Right lung (tissue), 10 donors: ENCODE measurements at places on chromosomes 2 and 18.

- no peak for DNase-seq
Measured at GRCh38 chr2:64622443-64623241, 31.1 kb downstream of the SERTAD2 start.

- no peak for DNase-seq
Measured at GRCh38 chr18:55302167-55302833, 285.7 kb downstream of the TCF4 start.

DNA sequence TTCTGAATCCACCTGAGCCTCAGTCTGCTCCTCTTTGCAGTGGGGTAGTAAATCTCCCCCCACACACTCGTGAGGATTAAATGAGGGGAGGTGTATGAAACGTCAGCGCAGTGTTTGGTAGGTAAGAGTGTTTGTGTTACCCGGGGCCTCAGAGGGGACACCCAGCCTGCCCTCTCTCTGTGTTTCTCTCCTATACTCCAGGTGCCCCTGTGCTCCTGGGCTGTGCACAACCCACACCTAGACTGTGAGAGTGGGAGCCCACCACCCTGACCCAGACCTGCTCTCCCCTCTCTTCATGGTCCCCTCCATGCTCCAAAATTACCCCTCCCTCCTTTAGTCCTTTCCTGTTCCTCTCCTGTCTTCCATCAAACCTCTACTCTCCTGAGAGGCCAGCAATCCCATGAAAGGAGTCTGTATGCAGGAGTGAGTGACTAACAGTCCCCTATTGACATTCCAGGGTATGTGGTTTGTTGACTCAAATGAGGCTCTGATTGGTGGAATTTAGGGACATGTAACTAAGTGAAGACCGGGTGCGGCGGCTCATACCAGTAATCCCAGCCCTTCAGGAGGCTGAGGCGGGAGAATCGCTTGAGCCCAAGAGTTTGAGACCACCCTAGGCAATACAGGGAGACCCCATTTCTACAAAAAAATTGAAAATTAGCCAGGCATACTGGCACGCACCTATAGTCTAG lies 10.4 kb downstream of the CIB4 start:
- no peak for DNase-seq

DNA sequence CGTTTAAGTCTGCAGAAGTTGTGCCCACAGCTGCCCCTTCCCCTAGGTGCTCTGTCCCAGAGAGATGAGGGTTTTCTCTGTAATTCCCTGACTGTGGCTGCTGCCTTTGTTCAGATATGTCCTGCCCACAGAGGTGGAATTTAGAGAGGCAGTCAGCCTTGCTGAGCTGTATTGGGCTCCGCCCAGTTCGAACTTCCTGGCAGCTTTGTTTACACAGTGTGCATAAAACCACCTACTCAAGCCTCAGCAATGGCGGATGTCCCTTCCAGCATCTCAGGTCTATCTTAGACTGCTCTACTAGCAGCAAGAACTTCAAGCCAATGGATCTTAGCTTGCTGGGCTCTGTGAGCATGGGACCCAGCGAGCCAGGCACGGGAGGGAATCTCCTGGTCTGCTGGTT lies 48.1 kb downstream of the LHCGR start:
- no peak for DNase-seq

DNA sequence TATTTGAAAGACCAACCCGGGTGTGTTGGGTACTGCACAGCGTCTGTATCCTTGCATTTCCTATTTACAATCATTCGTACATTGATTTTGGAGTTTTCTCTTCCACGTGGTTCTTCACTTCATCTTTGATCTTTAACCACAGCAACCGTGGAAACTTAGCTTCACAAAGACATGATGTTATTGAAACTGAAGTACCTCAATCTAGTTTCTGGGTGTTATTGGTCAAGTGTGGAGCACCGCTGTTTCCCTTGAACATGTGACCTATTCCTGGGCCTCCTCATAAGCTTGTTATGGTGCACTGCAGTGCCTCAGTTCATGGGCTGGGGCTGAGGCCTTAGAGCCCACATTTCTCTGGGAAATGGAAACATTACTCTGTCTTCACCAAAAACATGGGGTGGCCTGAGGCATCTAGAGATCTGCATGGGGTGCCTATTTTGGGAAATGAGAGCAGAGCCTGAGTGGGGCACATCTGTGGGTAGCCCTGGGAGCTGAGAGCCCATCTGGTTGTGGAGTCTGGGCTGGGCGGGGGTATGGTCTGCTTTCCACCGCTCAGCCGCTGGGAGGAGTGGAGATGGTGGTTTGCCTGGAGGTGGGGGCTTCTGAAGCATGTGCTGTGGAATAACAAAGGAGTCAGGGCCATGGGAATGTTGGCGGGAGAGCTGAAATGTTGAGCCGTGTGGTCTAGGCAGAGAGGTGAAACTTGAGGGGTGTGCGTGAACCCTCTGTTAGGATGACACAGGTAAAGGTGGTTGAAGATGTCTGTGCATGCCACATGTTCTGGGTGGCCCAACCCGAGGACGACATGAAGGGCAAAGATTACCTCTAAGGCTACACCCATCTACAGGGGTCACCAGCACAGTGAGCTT lies 37.4 kb downstream of the ZNF236 start:
- DNase-seq: no peak

DNA sequence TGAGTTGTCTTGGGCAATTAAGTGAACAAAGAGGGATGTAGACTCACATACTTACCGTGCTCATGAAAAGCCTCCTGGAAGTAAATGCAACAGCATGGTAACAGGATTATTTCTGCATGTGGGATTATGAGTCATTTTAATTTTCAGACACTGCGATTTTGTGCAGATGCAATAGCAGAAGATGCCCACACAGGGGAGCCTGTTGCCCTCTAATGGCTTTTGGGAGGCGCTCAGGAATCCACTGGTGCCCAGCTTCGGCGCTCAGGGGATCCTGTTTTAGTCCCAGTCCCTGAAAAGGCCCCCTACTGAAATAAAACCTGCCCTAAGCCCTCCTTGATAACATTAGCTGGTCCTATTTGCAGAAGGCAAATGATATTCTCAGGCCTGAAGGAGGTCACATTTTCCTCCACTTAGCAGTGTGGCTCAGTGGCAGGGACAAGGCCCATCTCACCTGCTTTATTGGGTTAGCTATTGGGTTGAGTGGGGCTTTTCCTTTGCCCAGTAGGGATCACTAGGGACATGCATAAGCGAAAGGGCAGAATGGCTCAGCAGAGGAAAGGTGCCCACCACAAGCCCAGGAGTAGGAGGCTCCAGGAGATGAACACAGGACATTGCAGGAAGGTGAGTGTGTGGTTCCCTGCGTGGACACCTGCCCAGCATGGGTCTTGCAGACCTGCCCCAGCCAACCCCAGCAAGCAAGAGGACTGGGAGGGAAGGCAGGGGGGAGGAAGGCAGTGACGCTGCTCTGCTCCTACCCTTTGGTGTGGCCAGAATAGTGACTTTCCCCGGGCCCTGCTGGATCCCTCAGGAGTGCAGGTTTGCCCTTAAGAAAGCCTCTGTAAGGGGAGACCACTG lies 26.5 kb upstream of the KCNS3 start:
- DNase-seq: peak; percentile 41

GRCh38 chr18:30763902-30764350 lies 278.6 kb downstream of the DSC3 start:
- DNase-seq: peak; percentile 8

GRCh38 chr18:27848336-27848735 lies 328.6 kb downstream of the CDH2 start:
- DNase-seq: no peak

DNA sequence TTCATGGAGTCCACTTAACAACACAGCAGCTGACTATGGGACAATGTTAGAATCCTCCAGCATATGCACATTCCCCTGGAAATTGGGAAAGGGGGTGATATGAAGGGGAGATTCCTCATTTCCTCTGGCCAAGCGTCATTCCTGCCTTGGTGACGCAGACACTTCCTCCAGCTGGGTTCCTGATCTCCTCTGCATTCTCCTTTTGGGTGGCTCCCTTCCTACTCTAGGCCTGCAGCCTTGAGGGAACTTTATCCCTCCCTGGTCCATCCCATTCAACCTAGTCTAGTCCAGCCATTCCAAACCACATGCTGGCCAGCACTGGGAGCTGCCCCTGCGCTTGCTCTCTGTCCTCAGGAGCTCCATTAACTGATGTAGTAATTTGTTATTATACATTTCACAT lies 216.8 kb downstream of the VAPA start:
- DNase-seq: no peak

DNA sequence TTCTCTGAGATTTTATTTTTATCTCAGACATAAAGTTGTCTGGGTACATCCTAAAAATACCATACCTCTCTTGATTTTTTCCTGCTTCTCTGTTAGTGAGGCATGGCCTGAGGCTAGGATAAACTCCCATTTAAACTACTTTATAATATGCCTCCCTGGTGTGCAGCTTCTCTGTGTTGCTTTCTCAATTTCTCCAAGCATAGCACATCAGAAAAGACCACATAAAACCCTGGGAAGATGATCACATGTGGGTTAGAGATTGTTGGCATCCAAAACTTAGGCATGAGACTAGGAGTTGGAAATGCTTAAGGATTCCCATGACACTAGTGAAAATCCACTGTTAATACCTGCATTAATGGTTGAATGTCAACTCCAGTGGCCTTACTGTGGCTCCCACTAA lies 254.6 kb downstream of the RND3 start:
- no peak for DNase-seq

GRCh38 chr18:49630246-49630699 lies 68.4 kb downstream of the LIPG start:
- no peak for DNase-seq

GRCh38 chr2:111671426-111672150 lies 212.4 kb downstream of the ANAPC1 start:
- DNase-seq: no peak

DNA sequence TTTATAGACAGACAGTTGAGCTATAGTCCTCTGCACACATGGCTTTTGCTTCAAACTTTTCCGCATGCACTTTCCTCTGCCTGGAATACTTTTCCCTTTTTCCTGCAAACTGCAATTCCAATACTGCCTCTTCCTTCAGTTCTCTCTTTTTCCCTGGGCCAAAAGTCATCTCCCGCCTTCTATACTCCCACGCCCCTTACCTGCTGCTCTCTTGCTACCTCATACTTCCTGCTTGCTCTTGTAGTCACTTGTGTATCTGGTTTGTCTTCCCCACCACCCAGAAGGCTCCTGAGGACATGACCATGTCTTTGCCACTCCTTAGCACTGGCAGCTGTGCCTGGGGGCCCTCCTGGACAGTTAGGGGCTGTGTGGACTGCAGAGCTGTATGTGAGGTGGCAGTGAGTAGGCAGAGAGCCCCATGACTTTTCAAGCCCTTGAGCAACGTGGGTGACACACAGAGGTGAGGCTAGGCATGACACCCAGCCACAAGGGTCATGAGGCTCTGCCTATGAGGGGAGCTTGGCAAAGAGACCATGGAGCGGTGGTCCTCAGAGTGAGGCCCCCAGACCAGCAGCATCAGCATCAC lies 23.2 kb downstream of the SPEG start:
- DNase-seq: no peak

- no peak for DNase-seq
Measured at GRCh38 chr2:212970132-212970531, 181.3 kb downstream of the IKZF2 start.

GRCh38 chr2:190210471-190210870 lies 109.2 kb downstream of the HIBCH start:
- DNase-seq: no peak

- DNase-seq: no peak
Measured at GRCh38 chr2:174613531-174613930, 15.9 kb upstream of the WIPF1 start.

- no peak for DNase-seq
Measured at GRCh38 chr2:223820549-223820948, 16.8 kb downstream of the AP1S3 start.

DNA sequence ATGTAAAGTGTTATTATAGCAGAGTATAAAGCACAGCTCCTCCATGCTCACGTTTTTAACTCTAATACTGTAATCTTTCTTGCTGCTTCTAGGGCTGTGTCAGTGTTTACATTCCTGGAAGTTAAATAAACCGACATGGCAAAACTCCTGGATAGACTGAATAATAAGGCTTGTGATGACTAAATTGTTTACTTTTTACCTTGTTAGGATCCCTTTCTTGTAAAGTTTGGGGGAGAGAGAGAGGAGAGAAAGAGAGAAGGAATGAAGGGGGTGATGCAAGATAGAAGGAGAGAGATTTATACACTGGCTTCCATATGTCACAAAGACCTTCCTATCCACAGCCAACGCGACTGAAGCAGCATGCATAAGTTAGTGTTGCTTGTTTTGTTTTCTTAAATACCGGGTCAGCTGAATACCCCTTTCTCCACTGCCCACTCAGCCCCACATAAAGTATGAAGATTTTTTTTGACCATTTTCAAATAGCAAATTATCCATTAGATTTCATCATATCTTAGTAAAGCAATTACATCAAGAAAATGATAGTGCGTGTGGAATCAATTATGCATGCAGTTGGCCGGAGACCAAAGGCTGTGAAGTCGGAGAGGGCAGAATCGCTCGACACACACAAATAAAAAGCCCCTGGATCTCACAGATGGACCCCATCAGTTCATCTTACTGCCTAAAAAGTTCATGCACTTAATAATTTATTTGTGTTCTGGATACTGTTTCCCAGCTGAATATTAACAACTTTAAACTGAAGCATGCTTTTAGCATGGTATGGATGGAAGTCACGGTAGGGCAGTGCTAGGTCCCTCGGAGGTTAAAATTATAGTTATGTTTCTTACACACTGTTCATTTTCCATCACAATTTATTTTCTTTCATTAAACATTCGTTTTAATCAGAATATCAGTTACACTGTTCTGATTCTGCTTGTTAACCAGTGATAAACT lies 20.1 kb downstream of the BCL11A start:
- DNase-seq: no peak

- DNase-seq: no peak
Measured at GRCh38 chr2:195505701-195506100, 151.3 kb upstream of the SLC39A10 start.

DNA sequence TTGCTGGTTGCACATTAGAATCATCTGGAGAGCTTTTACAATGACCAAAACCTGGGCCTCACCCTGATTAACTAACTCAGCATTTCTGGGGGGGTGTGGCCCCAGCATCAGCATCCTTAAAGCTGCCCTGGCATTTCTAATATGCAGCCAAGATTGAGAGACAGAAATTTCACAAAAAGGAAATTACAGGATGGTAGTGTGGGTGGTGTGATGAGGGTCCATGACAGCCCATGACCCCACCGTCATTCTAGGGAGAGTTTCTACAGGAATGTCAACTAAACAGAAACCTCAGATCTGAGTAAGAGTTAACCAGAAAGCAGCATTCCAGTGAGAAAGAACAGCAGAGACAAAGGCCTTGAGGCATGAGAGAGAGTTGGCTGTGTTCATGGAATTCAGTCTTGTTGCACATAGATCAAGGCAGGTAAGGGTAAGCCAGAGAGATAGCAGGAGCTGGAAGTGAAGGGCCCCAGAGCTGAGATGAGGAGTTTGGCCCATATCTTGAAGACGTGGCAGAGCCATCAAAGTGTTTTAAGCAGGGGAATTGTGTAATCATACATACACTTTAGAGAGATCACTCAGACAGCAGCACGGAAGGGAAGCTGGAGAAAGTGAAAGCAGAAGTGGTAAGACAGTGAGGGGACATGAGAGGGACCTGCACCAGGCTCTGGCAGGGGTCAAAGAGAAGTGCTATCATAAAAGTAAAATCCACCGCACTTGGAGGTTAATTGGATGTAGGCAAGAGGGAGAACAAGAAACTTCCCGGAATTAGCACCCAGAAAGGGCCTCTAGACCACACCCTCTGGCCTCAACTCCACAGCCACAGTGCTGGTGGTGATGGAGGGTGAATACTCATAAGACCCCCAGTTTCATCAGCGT lies 7.8 kb upstream of the TRABD2A start:
- DNase-seq: no peak
